ENCODE measurements at places on chromosomes 6 and 20.

GRCh38 chr6:46072866-46073265 lies 56.9 kb upstream of the ENPP4 start:
- DNase-seq: no peak

GRCh38 chr6:7813704-7814103 lies 87.8 kb downstream of the BMP6 start:
- no peak for DNase-seq

GRCh38 chr6:135402311-135402710 lies 95.2 kb downstream of the AHI1 start:
- DNase-seq: no peak

DNA sequence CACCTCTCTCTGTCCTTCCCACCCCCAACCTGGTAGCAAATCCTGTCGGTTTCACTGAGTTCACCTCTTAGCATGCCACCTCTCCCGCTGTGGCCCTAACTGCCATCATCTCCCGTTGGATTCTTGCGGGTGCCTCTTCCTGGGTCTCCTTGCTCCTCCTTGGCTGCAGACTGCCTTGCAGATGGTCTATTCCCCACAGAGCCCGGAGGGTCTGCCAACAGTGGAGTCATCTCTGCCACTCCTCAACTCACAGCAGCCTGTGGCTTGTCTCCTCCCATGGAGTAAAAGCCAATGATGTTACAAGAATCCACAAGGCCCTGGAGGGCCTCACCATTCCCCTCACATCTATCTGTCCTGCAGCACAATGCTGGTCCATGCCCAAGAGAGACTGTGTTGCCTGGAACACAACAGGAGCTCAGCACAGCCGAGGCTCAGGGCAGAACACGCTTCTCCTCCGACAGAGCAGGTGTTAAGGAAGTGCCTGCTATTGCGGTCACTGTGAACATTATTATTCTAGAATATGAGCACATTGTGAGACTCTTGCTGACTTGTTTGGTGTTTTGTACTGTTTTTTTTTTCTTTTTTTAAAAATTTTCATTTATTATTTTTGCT lies 241.8 kb upstream of the SULF2 start:
- no peak for DNase-seq

DNA sequence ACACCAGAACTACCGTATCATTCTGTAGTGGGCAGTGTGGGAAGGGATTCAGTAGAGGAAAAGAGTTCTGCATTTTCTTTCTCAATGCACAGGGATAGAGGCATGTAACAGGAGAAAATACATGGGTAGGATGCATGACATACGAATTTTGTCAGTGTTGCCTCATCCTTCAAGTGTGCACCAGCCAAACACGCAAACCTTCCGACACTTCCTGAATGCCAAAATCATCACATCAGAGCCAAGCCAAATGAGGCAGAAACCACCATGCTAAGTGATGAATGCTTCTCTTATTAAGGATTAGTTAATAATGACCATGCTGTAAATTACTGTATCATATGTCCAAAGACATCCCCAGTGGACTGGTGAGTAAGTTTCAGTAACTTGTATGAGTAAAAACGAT lies 27.3 kb downstream of the RAMACL start:
- DNase-seq: no peak

GRCh38 chr6:139430899-139431601 lies 56.6 kb upstream of the CITED2 start:
- no peak for DNase-seq

- DNase-seq: no peak
Observed at GRCh38 chr6:165662041-165662748, 846 bp downstream of the PDE10A start.

GRCh38 chr20:56328861-56329260 lies 29.9 kb upstream of the FAM210B start:
- no peak for DNase-seq

Measured in midbrain (tissue), 1 donor.